CD8-positive, alpha-beta memory T cell (primary cell): ENCODE measurements at places on chromosomes 1 and 21.

DNA sequence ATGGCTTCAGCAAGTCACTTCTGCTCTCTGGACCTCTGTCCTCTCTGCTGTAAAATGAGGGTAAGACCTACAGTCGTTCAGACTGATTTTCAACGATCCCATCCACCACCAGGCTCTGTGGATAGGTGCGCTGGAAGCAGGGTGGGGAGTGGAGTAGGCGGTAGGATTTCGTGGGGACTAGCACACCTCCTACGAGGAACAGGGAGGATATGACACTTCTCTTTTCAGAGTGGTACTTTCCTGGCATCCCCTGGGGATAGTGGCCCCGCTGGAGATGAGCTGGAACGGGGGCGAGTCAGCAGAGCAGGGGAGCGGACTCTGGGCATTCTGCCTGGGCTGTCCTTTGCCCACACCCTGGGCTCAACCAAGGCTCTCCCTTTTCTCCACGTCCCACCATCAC, 17.7 kb downstream of the ETNK2 start:
- no peaks in the 10 kb centered on the region for H3K36me3 ChIP-seq
- H3K27ac ChIP-seq: no peak overlapping the region
- H3K27me3 ChIP-seq: no peaks in the 10 kb centered on the region
- DNase-seq: no peak

GRCh38 chr1:63703701-63704107, 70.1 kb upstream of the ROR1 start:
- H3K4me1 ChIP-seq: no peaks in the 10 kb centered on the region
- H3K4me3 ChIP-seq: no peak overlapping the region
- H3K36me3 ChIP-seq: no peaks in the 10 kb centered on the region
- no peaks in the 10 kb centered on the region for H3K27me3 ChIP-seq
- no peak for DNase-seq

GRCh38 chr1:67908250-67908936, 75.1 kb upstream of the GNG12 start:
- H3K4me3 ChIP-seq: no peak overlapping the region
- no peaks in the 10 kb centered on the region for H3K36me3 ChIP-seq
- no peak for DNase-seq

- no peaks in the 10 kb centered on the region for H3K27me3 ChIP-seq
- no peak overlapping the region for H3K4me3 ChIP-seq
- DNase-seq: no peak
- no peaks in the 10 kb centered on the region for H3K36me3 ChIP-seq
- H3K27ac ChIP-seq: no peak overlapping the region
These were observed 27.0 kb upstream of the HMGB4 start for GRCh38 chr1:33836911-33837310.

- no peak for DNase-seq
- H3K36me3 ChIP-seq: no peaks in the 10 kb centered on the region
- no peaks in the 10 kb centered on the region for H3K27me3 ChIP-seq
- no peak overlapping the region for H3K27ac ChIP-seq
- no peak overlapping the region for H3K4me3 ChIP-seq
- no peaks in the 10 kb centered on the region for H3K4me1 ChIP-seq
These were observed 489 bp downstream of the ACOT11 start for GRCh38 chr1:54548389-54549044.

- H3K27ac ChIP-seq: no peak overlapping the region
- H3K4me1 ChIP-seq: peaks cover 19% of the 10 kb centered on the region
- H3K36me3 ChIP-seq: no peaks in the 10 kb centered on the region
- no peak for DNase-seq
These were observed 235.0 kb upstream of the FGGY start for GRCh38 chr1:59061876-59062275.

- no peaks in the 10 kb centered on the region for H3K4me1 ChIP-seq
- H3K27me3 ChIP-seq: no peaks in the 10 kb centered on the region
- H3K36me3 ChIP-seq: no peaks in the 10 kb centered on the region
These were observed 130.8 kb downstream of the NOS1AP start for GRCh38 chr1:162200096-162200847.

GRCh38 chr1:23667411-23667810, 24.2 kb upstream of the RPL11 start:
- H3K4me3 ChIP-seq: no peak overlapping the region
- H3K36me3 ChIP-seq: no peaks in the 10 kb centered on the region
- H3K4me1 ChIP-seq: no peaks in the 10 kb centered on the region
- DNase-seq: no peak

- no peaks in the 10 kb centered on the region for H3K36me3 ChIP-seq
- H3K4me1 ChIP-seq: peaks cover 9% of the 10 kb centered on the region
- H3K4me3 ChIP-seq: no peak overlapping the region
- H3K27me3 ChIP-seq: peaks cover 5% of the 10 kb centered on the region
These were observed 3.0 kb downstream of the HSPB7 start for GRCh38 chr1:16014509-16015482.

GRCh38 chr1:41620365-41621169, 136.1 kb upstream of the EDN2 start:
- no peak overlapping the region for H3K27ac ChIP-seq
- no peaks in the 10 kb centered on the region for H3K36me3 ChIP-seq
- H3K4me1 ChIP-seq: peaks cover 11% of the 10 kb centered on the region
- H3K27me3 ChIP-seq: no peaks in the 10 kb centered on the region

GRCh38 chr21:38272215-38272614, 15.4 kb downstream of the KCNJ15 start:
- H3K27ac ChIP-seq: no peak overlapping the region
- DNase-seq: no peak
- H3K36me3 ChIP-seq: no peaks in the 10 kb centered on the region

DNA sequence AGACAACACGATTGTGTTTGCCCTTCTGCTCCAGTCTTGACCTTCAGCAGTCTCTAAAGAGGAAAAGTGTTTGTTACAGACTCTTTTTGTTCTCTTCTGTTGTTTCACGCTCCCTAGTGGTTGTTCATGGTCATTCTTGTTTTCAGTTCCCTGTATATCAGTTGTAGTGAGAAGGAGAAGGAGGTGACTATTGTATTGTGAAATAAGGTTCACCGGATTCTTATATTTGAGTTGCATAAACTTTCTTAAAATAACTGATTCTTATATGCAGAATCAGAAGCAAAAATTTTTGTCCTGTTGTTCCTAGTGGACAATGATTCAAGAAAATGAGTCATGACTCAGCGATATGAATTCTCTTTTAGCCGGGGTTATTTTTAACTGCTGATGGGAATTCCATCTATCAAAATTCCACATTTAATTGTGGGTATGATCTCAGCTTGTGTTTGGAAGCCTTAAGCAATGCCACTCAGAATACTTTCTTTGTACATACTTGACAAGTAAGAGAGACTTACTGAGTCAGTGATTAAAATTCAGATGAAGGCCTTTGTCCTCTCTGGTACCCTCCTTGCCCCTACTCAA, 152.2 kb downstream of the CLEC20A start:
- no peak for DNase-seq
- H3K27me3 ChIP-seq: no peaks in the 10 kb centered on the region
- no peaks in the 10 kb centered on the region for H3K4me1 ChIP-seq
- H3K36me3 ChIP-seq: no peaks in the 10 kb centered on the region
- H3K27ac ChIP-seq: no peak overlapping the region

GRCh38 chr1:161398900-161399256, 31.2 kb upstream of the CFAP126 start:
- H3K36me3 ChIP-seq: no peaks in the 10 kb centered on the region
- no peaks in the 10 kb centered on the region for H3K27me3 ChIP-seq
- no peak for DNase-seq
- H3K27ac ChIP-seq: peak overlapping the region; percentile 97

DNA sequence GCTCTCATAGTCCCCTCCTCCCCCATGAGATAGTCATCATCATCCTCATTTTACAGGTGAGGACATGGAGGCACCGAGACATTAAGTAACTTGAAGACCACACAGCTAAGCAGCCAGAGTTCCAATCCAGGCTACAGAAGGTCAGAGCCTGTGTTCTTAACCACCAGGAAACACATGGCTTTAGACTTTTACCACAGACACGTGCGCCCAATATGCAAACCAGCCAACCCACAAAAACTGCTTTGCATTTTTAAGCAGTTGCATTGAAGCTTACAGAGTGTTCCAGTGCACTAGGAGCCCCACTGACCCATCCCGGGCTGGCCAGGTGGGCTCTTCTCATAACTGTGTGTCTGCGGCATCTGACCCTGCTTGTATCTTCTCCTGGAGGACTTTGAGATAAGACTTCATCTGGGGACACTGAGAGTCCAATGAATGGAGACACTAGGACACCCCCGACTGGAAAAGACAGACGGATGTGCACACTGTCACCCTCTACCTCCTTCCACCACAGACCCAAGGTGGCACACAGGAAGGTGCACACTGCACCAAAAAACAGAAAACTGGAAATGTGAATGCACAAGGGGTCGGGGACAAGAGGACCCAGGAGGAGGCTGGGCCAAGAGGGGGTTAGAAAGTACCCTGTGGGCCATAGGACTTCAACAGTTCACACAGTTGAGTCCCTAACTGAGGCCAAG, 56.4 kb downstream of the ETS2 start:
- H3K27ac ChIP-seq: no peak overlapping the region
- no peaks in the 10 kb centered on the region for H3K36me3 ChIP-seq
- no peak overlapping the region for H3K4me3 ChIP-seq
- no peaks in the 10 kb centered on the region for H3K4me1 ChIP-seq
- H3K27me3 ChIP-seq: no peaks in the 10 kb centered on the region

GRCh38 chr1:212621043-212621948, 12.7 kb downstream of the ATF3 start:
- no peaks in the 10 kb centered on the region for H3K36me3 ChIP-seq
- no peak for DNase-seq
- no peaks in the 10 kb centered on the region for H3K4me1 ChIP-seq
- H3K4me3 ChIP-seq: no peak overlapping the region
- H3K27ac ChIP-seq: no peak overlapping the region
- H3K27me3 ChIP-seq: no peaks in the 10 kb centered on the region

DNA sequence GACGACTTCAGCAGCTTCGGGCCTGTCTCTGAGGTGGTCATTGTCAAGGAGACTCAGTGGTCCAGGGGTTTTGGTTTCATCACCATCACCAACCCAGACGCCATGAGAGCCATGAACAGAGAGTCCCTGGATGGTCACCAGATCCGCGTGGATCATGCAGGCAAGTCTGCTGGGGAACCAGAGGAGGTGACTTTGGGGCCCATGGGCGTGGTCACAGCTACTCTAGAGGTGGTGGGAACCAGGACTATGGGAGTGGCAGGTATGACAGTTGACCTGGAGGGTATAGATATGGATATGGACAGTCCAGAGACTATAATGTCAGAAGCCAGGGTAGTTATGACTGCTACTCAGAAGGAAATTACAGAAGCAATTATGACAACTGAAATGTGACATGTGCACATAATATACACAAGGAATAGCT, 19.3 kb upstream of the METTL13 start:
- peaks cover 4% of the 10 kb centered on the region for H3K27me3 ChIP-seq
- H3K36me3 ChIP-seq: no peaks in the 10 kb centered on the region
- H3K27ac ChIP-seq: no peak overlapping the region
- DNase-seq: no peak

DNA sequence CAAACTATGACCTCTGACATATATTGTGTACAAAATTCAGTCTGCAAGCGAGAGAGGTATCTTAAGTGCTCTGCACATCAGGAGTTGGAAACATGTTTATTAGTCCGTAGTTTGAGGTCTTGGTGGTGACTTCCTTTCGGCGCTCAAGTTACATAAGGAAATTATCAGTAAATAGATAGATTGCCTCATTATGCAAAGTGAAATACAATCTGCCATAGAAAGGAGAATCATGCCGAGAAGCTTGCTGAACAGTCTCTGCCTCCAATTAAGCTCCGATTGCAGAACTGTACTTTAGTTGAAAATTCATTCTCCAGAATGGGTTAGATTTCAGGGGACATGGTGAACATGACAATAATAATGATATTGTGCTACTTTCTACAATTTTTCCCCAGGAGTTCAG, 271.8 kb downstream of the BRINP2 start:
- H3K4me1 ChIP-seq: no peaks in the 10 kb centered on the region
- DNase-seq: no peak
- H3K36me3 ChIP-seq: no peaks in the 10 kb centered on the region
- H3K27me3 ChIP-seq: no peaks in the 10 kb centered on the region
- no peak overlapping the region for H3K27ac ChIP-seq

DNA sequence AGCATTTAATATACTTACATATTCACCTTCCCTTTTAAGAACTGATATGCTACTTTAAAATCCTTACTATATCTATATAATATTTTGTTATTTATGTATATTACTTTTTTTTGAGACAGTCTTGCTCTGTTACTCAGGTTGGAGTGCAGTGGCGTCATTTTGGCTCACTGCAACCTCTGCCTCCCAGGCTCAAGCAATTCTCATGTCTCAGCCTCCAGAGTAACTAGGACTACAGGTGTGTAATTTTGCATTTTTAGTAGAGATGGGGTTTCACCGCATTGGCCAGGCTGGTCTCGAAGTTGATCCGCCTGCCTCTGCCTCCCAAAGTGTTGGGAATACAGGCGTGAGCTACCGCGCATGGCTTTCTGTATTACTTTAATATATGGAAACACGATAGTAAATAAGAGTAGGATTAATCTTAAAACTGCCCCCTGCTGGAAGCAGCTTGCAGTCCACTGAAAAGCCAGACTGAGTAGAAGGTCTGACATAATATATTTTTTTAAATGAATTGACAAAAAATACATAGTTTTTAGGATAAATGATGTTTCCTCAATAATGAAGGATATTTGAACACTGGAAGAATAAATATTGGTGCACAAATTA, 24.4 kb downstream of the RCAN3 start:
- no peak overlapping the region for H3K27ac ChIP-seq
- peaks cover 40% of the 10 kb centered on the region for H3K4me1 ChIP-seq
- no peaks in the 10 kb centered on the region for H3K36me3 ChIP-seq
- DNase-seq: peak; percentile 53
- H3K4me3 ChIP-seq: no peak overlapping the region

- no peak for DNase-seq
- H3K27ac ChIP-seq: no peak overlapping the region
- H3K4me1 ChIP-seq: no peaks in the 10 kb centered on the region
- H3K36me3 ChIP-seq: no peaks in the 10 kb centered on the region
- H3K4me3 ChIP-seq: no peak overlapping the region
These were observed 522.5 kb downstream of the PTBP2 start for GRCh38 chr1:97243973-97244560.

DNA sequence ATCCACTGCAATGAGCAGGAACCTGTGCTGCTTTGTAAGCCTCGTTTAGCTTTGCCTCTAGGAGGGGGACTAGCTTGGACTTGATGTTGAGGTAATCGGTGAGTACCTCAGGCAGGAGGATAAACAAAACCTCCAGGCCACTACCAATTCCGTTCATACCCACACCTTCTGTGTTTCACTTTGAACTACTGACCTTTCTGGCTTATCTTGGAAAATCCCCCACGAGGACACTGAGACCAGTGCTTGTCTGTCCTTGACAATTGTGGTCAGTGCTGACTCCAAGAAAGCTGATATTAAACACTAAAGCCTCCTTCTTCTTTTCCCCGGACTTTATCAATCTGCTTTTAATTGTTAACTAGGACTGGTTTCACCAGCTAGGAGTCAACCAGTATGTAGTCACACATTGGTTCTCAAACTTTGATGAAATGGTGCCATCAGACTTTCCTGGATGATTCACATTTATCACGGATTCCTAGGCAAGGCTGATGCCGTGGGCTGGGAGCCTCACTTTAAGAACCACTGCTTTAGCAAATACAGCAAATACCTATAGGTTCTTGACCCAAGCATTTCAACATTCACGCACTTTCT, 52.7 kb downstream of the TGFB2 start:
- no peak overlapping the region for H3K27ac ChIP-seq
- H3K4me3 ChIP-seq: no peak overlapping the region
- no peaks in the 10 kb centered on the region for H3K27me3 ChIP-seq
- no peaks in the 10 kb centered on the region for H3K4me1 ChIP-seq
- no peaks in the 10 kb centered on the region for H3K36me3 ChIP-seq

GRCh38 chr21:29302359-29302875, 3.7 kb downstream of the BACH1 start:
- H3K4me3 ChIP-seq: no peak overlapping the region
- DNase-seq: no peak
- H3K27me3 ChIP-seq: no peaks in the 10 kb centered on the region
- no peak overlapping the region for H3K27ac ChIP-seq
- H3K36me3 ChIP-seq: no peaks in the 10 kb centered on the region
